Activated T-helper 9 cell treated with anti-CD3 and anti-CD28 coated beads, Interleukin-2, amount 50 U/mL, for 16 hours (primary cell): ENCODE measurements at places on chromosomes 12 and 14.

- DNase-seq: no peak
Measured at GRCh38 chr14:75553761-75554364, 24.6 kb upstream of the FLVCR2 start.

DNA sequence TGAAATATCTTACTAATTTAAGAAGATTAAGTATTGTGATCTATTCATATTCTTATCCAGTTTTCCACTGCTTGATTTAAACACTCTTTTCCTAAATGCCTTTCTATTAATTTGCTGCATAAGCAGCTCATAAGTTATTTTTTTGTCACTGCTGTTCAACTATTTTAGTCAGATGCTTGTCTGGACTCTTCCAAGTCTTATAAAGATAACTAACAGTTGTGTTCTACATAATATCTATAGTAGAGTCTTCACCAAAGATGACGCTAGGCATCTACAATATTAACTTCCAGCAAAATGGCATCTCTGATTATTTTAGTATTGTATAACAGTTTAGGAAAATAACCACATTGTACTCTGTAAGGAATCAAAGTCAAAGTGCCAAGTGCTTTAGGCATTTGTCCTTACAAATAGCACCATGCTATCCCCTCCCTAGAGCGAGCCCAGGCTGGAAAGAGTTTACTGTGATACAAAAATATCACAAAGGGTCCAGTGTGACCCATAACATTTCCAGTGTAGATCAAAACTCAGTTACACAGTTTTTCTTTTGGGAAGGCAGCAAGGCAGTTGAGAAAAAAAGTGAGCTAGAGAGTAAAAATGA, 98.2 kb downstream of the DENND5B start:
- DNase-seq: no peak

- DNase-seq: no peak
Measured at GRCh38 chr12:120498870-120499515, 3.1 kb downstream of the DYNLL1 start.

GRCh38 chr12:23209793-23210192, 584.8 kb downstream of the ETNK1 start:
- no peak for DNase-seq

GRCh38 chr12:60947533-60947932, 1312.7 kb upstream of the USP15 start:
- DNase-seq: no peak

- DNase-seq: no peak
Measured at GRCh38 chr14:35534208-35534872, 376 bp downstream of the INSM2 start.

DNA sequence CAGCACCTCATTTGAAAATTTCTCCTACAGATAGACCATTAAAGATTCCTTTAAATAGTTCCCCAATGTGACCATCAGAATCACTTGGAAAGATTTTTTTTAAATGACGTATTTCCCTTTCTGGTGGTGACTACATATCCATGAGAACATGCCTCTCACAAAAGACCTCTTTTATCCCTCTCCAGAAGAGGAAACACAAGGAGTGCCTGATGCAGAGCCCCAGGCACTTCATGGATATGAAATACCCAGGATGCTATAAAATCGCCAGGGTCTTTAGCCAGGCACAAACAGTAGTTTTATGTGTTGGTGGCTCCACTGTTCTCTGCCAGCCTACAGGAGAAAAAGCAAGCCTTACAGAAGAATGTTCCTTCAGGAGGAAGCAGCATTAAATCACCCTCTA, 97.1 kb downstream of the ETNK1 start:
- no peak for DNase-seq

GRCh38 chr12:31815096-31815495, 86.3 kb upstream of the AMN1 start:
- DNase-seq: no peak

DNA sequence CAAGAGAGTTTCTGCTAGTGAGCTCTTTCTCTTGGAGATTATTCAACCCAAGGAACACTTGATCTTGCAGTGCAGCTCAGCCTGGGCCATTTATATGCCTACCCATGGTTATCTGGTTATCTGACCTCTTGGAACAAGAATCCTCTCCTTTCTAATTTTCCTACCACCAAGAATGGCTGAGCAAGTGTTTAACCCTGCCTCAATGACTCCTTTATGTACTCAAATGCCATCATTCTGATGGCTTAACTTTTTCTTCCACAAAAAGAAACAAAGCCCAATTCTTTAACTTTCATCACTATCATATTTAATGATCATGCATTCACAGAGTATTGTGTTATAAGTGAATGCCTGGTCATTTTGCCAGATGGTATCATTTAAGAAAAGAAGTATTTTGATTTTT, 67.8 kb downstream of the TMEM117 start:
- no peak for DNase-seq

- DNase-seq: no peak
Measured at GRCh38 chr14:78566859-78567172, 396.6 kb downstream of the NRXN3 start.

DNA sequence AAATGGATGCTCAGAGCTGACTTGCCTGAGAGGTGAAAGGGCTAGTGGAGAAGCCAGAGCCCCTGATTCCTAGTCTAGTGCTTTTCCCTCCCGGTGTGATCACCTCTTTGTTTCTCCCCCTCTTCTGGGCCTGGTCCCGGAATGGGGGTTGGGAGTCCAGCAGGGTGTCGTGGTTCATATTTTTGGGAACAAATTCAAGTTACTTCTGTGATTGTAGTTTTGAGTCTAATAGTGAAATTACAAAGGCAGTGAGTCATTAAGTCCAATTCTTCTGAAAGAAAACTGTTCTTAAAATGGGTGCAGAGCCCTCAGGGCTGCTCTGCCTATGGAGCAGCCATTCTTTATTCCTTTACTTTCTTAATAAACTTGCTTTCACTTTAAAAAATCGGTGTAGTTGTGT, 7.6 kb downstream of the SUSD6 start:
- no peak for DNase-seq

GRCh38 chr12:109027767-109028166, 6.9 kb upstream of the SVOP start:
- DNase-seq: no peak

DNA sequence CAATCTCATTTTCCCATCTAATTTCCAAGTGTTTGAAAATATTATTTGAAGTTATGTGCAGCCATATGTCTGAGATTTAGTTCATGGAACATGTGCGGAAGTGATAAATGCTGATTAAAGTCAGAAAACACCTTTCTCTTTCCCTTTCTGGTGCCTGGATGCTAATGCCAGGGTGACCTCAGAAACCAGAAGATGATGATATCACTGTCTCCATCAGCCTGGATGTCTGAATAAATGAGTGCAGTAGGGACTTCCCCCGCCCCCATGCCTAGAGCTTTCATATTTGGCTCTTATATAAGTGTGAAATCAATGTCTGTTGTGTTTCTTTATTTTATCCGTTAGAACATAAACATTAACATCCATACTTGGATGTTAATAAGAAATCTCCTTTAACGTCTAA, 261.9 kb upstream of the LRIG3 start:
- DNase-seq: no peak

DNA sequence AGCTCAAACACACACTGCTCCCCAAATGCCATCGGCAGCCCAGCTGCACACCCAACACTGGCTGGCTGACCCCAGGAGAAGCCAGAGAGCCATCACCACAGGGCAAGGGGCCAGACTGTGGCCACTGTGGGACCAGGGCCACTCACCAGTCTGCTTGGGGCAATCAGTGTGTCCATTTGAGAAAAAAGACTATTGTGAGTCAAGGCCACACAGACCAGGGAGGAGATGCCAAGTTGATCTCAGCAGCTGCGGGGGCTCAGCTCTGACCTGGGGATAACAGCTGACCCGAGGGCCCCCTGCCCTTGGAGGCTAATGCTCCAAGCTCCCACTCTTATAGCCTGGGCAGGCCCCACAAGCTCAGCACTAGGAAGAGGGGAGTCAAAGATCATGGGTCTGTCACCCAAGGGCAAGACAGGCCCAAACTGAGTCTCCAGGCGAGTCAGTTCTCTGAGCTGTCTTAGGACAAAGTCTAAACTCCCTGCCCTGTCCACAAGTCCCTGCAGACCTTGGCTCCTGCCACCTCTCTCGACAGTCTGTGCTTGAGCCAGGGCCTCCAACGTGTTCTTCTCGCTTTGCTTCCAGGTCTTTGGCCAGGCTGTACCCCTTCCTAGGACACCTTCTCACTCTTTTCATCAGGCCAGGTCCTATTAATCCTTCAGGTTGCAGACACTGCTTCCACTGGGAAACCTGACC, 30.1 kb upstream of the PNMA1 start:
- DNase-seq: no peak

DNA sequence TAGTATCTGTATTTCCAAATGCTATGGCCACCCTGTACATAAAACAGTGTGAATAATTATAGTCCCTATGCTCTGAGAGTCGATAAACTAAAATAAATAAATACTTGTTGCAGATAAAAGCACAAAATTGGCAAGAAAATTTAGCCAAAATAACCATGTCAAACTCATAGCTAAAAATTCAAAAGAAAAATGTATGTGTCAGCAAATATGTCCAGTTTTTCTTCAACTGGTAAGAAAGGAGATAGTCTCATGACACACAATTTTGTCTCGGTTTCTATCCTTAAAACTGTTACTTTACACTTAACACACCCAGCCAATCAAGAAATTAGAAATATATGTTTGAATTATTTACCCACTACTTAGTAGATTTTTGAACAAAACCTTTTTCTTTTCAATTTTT, 145.6 kb upstream of the FSCB start:
- DNase-seq: no peak

GRCh38 chr12:12266389-12266872, 413 bp downstream of the LRP6 start:
- DNase-seq: no peak

DNA sequence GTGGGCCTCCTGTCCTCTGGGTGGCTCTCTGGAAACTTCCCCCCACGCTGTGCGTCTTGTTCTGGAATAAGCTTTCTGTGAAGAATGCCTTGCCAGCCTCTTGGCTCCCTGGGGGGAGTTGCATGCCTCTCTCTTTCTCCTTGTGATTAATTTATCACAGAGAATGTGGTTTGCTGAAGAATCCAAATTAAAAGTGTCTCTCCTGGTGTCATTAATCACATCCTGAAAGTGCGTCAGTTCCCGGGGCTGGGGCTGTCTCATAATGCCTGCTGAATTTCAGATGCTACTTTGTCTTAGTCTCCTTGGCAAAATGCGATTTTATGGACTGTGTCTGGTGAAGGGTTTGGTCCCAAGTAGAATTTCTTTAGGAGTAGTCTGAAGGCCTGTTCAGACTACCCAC, 787.7 kb upstream of the TMEM132C start:
- DNase-seq: no peak

DNA sequence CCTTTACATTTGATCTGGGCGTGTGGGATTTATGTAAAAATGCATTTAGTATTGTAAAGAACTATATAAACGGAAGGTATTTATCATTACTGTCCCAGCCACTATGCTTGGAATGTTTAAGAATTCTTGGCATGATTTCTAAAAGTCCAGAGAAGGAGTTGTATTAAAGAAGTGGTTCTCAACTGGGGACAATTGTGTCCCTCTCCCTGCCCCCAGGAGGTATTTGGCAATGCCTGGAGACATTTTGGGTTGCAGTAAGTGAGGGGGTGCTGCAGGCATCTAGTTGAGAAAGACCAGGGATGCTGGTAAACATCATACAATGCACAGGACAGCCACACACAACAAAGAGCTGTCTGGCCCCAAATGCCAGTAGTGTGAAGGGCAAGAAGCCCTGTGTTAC, 7.2 kb downstream of the SLC38A1 start:
- no peak for DNase-seq

DNA sequence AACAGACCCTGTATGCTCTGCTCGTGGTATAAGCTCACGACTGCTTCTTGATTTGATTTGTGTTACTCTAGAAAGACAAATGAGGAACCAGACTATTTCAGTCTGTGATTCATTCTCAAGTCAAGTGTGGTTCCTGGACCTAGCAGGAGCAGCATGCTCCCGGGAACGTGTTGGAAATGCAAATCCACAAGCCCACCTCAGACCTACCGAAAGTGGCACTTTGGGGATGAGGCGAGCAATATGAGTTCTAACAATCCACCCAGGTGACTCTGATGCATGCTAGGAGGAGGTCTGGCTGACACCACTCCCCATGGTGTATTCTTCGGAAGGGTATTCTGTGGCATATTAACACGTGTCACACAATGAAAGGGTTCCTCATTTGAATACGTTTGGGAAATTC, 59.5 kb upstream of the TMX1 start:
- no peak for DNase-seq

GRCh38 chr12:62525271-62525670, 58.6 kb downstream of the MON2 start:
- no peak for DNase-seq

GRCh38 chr14:72619111-72619571, 274.8 kb downstream of the DPF3 start:
- no peak for DNase-seq

DNA sequence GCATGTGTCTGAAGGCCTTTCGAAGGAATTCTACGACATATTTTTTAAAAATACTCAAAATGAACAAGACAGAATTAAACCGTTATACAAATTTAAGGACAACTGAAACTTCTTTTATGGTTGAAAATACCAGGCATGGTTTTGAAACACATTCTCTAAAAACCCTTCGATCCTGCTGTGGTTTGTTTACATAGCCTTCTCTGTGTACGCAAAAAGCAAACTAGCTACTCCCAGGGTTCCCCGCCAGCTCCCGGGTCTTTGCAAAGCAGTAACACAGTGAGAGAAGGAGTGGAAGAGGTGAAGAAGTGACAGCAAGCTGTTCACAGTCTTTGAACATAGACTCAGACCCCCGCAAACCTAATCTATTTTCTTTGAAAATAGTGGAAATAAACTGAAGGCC, 2.2 kb upstream of the TC2N start:
- no peak for DNase-seq

- no peak for DNase-seq
Measured at GRCh38 chr12:67852701-67853100, 136.5 kb upstream of the IFNG-AS1 start.
